ENCODE measurements at places on chromosomes 2 and 18. TPM values are rescaled to one million over a fixed set of nuclear protein-coding genes. Genes with fewer than 3 reads are reported as not detected.

The OTOF gene
- 0.66 TPM for total RNA-seq

The IL1RL1 gene
- total RNA-seq: 0.77 TPM

The CCDC138 gene
- total RNA-seq: 7.4 TPM

The TMEM182 gene
- total RNA-seq: 1.5 TPM

The HOXD13 gene
- 7.5 TPM for total RNA-seq

The C2orf78 gene
- total RNA-seq: not detected

The CEBPZOS gene
- 15.6 TPM for total RNA-seq

The OST4 gene
- 224 TPM for total RNA-seq

The CYP26B1 gene
- 0.33 TPM for total RNA-seq

The CYBRD1 gene
- total RNA-seq: 192 TPM

The TAF4B gene
- total RNA-seq: 2.3 TPM

The CD8B2 gene
- total RNA-seq: not detected

The ASB18 gene
- total RNA-seq: not detected

The TSHZ1 gene
- total RNA-seq: 6.6 TPM

The CDKL4 gene
- 0.75 TPM for total RNA-seq

The COX5B gene
- total RNA-seq: 262 TPM

The C2orf15 gene
- not detected for total RNA-seq

The TLX2 gene
- not detected for total RNA-seq

The TET3 gene
- total RNA-seq: 4.2 TPM

The YES1 gene
- 107 TPM for total RNA-seq

The PLCD4 gene
- 2.6 TPM for total RNA-seq

The ONECUT2 gene
- total RNA-seq: under 0.01 TPM

The IL36B gene
- total RNA-seq: not detected

The DSC3 gene
- total RNA-seq: 0.12 TPM

The UGT1A4 gene
- total RNA-seq: not detected

The EMILIN1 gene
- total RNA-seq: 328 TPM

The LHCGR gene
- not detected for total RNA-seq

The GAREM1 gene
- total RNA-seq: 2.4 TPM

The ALK gene
- total RNA-seq: under 0.01 TPM

The SERPINB3 gene
- total RNA-seq: not detected

The PMAIP1 gene
- 67.4 TPM for total RNA-seq

The INPP5D gene
- total RNA-seq: 1.6 TPM

The FBXO15 gene
- total RNA-seq: 1.1 TPM

The GPR17 gene
- not detected for total RNA-seq

The ZNF396 gene
- 0.89 TPM for total RNA-seq

The IL36G gene
- not detected for total RNA-seq

The SLC19A3 gene
- total RNA-seq: under 0.01 TPM

The CDH2 gene
- 107 TPM for total RNA-seq

The SERPINB11 gene
- total RNA-seq: not detected
